Ovary (tissue), 10 donors: ENCODE measurements at places on chromosomes 5 and 9. TPM values are rescaled to one million over a fixed set of nuclear protein-coding genes. Genes with fewer than 3 reads are reported as not detected.

Gene GLRX
- 16.7 TPM for polyA plus RNA-seq

Gene SLCO6A1
- not detected for polyA plus RNA-seq

Gene NPR3
- polyA plus RNA-seq, result 4.8 TPM

Gene LECT2
- not detected for polyA plus RNA-seq

DNA sequence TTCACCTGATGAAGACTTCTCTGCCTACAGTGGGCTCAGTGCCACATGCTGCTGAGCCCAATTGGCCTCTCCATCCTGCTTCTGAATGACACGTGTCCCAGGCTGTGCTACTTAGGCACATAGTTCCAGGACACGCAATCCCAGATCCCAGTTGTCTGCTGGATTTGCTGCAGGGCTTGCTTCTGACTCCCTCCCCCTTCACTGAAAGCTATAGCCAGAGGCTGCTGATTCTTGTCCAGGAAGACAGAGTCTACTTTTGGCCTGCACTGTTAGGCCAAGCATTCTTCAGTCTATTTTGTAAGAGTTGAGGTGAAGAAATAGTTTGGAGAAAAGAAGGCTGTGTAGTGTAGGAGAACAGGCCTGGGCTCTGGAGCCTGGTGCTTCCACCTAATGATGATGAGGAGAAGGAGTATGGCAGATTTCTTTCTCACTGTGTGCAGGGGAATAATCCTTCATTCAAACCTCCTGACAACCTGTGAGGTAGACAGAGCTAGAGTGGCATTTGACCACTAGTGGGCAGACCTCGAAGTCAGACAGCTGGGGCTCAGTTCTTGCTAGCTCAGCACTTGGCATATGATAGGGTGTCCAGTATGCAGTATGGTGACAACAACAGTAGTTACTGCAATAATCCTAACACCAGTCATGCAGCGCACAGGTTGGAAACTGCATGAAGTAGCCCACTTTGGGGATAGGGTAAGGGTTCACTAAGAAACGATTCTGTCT is 19.5 kb upstream of the ASPN start:
- DNase-seq, result peak; percentile 28

- no peak for DNase-seq
These were observed 182.2 kb downstream of the MAPKAP1 start for GRCh38 chr9:125524583-125525355.

DNA sequence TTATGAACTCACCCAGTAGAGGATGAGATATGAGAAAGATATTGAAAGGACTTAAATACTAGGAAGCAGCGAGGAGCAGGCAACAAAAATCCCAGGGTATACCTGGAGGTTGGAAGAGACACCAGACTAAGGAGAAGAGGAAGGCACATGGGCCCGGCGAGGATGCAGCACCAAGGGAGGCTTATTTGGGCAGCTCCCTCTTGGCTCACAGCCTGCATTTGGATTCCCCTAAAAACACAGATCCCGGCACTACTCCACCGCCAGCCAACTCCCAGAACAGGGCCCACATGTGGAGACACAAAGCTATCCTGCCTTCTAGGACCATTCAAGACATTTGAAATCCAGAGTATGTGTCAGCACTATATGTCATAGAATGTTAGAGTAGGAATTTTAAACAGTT is 199.8 kb upstream of the FBXL7 start:
- no peak for DNase-seq

- DNase-seq, result no peak
These were observed 87.1 kb downstream of the DIRAS2 start for GRCh38 chr9:90555351-90556057.

GRCh38 chr5:151094030-151094851 is 13.4 kb upstream of the TNIP1 start:
- DNase-seq, result no peak

GRCh38 chr5:78543292-78543691 is 105.3 kb downstream of the LHFPL2 start:
- no peak for DNase-seq

DNA sequence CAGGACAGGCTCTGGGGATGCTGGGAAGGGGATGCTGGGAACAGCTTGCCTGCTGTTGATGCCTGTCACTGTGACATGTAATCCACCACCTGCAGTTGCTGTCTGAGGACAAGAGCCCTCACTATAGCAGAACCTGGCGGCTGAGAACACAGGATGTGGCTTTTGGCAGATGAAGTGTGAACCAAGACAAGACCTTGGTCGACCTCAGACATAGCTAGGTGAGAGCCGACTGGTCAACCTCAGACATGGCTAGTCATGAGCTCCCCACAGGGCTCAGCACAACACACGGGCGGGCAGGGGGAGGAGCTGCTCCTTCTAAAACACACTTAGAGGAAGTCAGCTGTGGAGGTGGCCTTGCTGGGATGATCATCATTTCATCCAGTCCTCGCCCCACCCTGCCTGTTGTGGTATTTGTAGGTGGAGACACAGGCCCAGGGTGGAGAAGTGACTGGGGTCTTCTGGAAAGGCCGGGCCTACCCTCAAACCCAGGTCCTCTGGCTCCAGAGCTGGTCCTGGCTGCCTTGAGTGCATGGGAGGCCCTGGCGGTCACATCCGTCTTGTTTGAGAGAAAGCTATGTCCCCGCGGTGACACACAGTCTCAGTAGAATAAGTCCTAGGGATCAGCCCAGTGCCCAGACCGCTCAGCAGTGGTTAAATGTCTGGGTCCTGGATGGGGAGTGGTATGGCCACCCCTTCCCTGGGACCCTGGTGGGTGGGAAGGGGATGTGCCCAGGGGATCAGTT is 6.1 kb downstream of the SUSD3 start:
- DNase-seq, result no peak
